ENCODE measurements at places on chromosomes 6 and 20. TPM values are rescaled to one million over a fixed set of nuclear protein-coding genes. Genes with fewer than 3 reads are reported as not detected.

MYT1 gene
- 2.8 TPM for total RNA-seq

HLA-DRA gene
- total RNA-seq: not detected

C20orf204 gene
- 0.69 TPM for total RNA-seq

DYNLT2 gene
- 1.7 TPM for total RNA-seq

PRND gene
- total RNA-seq: not detected

PCK1 gene
- 0.94 TPM for total RNA-seq

ZNF391 gene
- 0.03 TPM for total RNA-seq

EPPIN gene
- not detected for total RNA-seq

DYNLT1 gene
- 37.5 TPM for total RNA-seq

CRISP2 gene
- total RNA-seq: not detected

MLN gene
- not detected for total RNA-seq

SLC35F1 gene
- total RNA-seq: not detected

SLPI gene
- total RNA-seq: 9.1 TPM

ADTRP gene
- 0.83 TPM for total RNA-seq

ELOVL2 gene
- total RNA-seq: not detected

IFNGR1 gene
- total RNA-seq: 33.4 TPM

ID4 gene
- total RNA-seq: not detected

BTNL2 gene
- total RNA-seq: not detected

TP53TG5 gene
- total RNA-seq: 1.6 TPM

FKBP1C gene
- 0.08 TPM for total RNA-seq

SLC26A8 gene
- total RNA-seq: not detected

OSER1 gene
- total RNA-seq: 46.3 TPM

FNDC1 gene
- total RNA-seq: not detected

SLC17A1 gene
- total RNA-seq: not detected

TMEM200A gene
- total RNA-seq: not detected

IDH3B gene
- 139 TPM for total RNA-seq

TUBB2B gene
- total RNA-seq: 2.5 TPM

GNMT gene
- not detected for total RNA-seq

WFDC5 gene
- not detected for total RNA-seq

CRNKL1 gene
- total RNA-seq: 9.1 TPM

KCNS1 gene
- total RNA-seq: not detected

RXRB gene
- 32.9 TPM for total RNA-seq

KIFC1 gene
- total RNA-seq: 67.5 TPM

FAM83C gene
- 0.37 TPM for total RNA-seq

GPR6 gene
- not detected for total RNA-seq

PROCR gene
- 117 TPM for total RNA-seq

MAFB gene
- total RNA-seq: 0.76 TPM

IP6K3 gene
- not detected for total RNA-seq

RIPPLY2 gene
- total RNA-seq: not detected

FANCE gene
- total RNA-seq: 7.4 TPM

IBTK gene
- 14.5 TPM for total RNA-seq

SPDEF gene
- total RNA-seq: 59.6 TPM

WASF1 gene
- total RNA-seq: 2.6 TPM

FAM209B gene
- not detected for total RNA-seq

SLC17A3 gene
- not detected for total RNA-seq

DEFB119 gene
- total RNA-seq: not detected

ACTL10 gene
- total RNA-seq: 16.5 TPM

PSORS1C2 gene
- not detected for total RNA-seq

CDYL gene
- total RNA-seq: 33.1 TPM

TSPO2 gene
- total RNA-seq: not detected

TMC2 gene
- not detected for total RNA-seq

SPATS1 gene
- not detected for total RNA-seq
